Activated CD4-positive, alpha-beta T cell treated with anti-CD3 and anti-CD28 coated beads, Interleukin-2, amount 50 U/mL, for 24 hours (primary cell): ENCODE measurements at places on chromosomes 7 and 10.

GRCh38 chr10:62880162-62880561, 64.0 kb upstream of the EGR2 start:
- no peak for DNase-seq

- DNase-seq, result no peak
Measured at GRCh38 chr10:97534746-97535367, 36.1 kb downstream of the UBTD1 start.

GRCh38 chr10:73471226-73471625, 24.6 kb downstream of the PPP3CB start:
- DNase-seq, result no peak

DNA sequence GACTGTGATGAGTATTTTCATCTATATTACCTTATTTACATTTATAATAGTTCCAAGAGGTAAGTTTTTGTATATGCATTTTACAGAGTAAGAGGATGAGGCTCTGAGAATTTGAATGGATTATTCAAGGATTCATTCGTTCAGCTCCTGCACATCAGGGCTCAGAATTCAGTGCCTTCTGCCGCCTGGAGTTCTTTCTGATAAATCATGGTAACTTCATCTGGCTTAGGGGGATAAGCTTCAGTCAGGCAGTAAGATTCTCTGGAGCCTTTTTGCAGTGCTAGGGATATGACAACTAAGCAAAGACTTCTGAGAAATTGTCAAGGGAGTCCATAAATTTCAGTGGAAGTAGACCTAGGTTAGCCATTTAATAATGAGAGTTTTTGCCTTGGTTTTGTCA, 668.6 kb downstream of the NRG3 start:
- DNase-seq, result no peak

GRCh38 chr10:97648562-97649404, 8.3 kb downstream of the PI4K2A start:
- DNase-seq, result no peak

- no peak for DNase-seq
Measured at GRCh38 chr10:68938117-68938516, 17.9 kb upstream of the DDX21 start.

GRCh38 chr10:126013489-126014281, 117.3 kb downstream of the FANK1 start:
- DNase-seq, result no peak

DNA sequence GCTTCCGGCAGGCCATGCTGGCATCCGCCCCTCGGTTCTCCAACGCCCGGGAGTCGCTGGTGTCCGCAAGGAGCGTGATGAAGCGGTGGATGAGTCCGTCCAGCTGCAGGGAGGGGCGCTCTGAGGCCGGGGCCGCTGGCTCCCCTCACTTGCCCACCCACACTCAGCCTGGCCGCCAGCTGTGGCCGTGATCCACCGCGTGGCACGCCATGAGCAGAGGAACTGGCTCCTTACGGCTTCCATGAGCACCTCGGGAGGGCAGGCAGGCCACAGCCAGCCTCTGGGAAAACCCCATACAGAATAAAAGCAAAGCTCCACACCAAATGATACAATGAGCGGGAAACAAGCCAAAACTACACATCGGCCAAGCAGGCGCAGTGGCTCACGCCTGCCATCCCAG, 15.5 kb upstream of the MICALL2 start:
- DNase-seq, result no peak

- no peak for DNase-seq
Measured at GRCh38 chr10:32163762-32164148, 107.5 kb upstream of the KIF5B start.

DNA sequence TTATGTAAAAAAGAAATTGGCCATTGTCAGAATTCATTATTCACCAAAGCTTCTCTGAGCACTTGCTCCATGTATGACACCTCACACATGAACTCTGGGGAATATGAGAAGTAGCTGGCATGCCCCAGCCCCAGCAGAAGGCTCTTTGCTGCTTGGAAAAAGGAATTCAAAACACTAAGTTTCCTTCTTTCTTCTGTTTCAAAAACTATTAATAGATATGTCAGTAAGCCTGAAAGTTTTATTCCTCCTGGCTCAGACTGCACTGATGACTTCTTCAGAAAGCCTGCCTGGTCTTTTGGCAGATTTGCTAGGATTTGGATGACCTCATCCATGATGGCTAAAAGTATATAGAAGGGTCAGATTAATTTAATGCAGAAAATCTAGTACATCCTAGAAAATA, 511.0 kb downstream of the GFRA1 start:
- no peak for DNase-seq
